ENCODE measurements at places on chromosomes 7 and 10. TPM values are rescaled to one million over a fixed set of nuclear protein-coding genes. Genes with fewer than 3 reads are reported as not detected.

The HMX3 gene
- not detected for total RNA-seq

The GAD2 gene
- total RNA-seq: not detected

The CRHR2 gene
- total RNA-seq: not detected

The COL28A1 gene
- total RNA-seq: 0.15 TPM

The PHYH gene
- total RNA-seq: 8.7 TPM

The GPR141 gene
- not detected for total RNA-seq

The PALD1 gene
- total RNA-seq: not detected

The CYP2W1 gene
- total RNA-seq: not detected

The GIMAP5 gene
- total RNA-seq: 296 TPM

The CCL24 gene
- total RNA-seq: not detected

The CLRN3 gene
- not detected for total RNA-seq

The FAM131B gene
- total RNA-seq: 0.61 TPM

Data from CD4-positive, alpha-beta memory T cell (primary cell).